ENCODE measurements at places on chromosomes 3 and 15. TPM values are rescaled to one million over a fixed set of nuclear protein-coding genes. Genes with fewer than 3 reads are reported as not detected.

GRCh38 chr15:40182358-40183029, 21.6 kb downstream of the BUB1B start:
- peaks cover 17% of the 10 kb centered on the region for H3K4me1 ChIP-seq
- no peak overlapping the region for H3K4me3 ChIP-seq
- H3K36me3 ChIP-seq: no peaks in the 10 kb centered on the region
- no peak for DNase-seq
- H3K27me3 ChIP-seq: no peaks in the 10 kb centered on the region

DNA sequence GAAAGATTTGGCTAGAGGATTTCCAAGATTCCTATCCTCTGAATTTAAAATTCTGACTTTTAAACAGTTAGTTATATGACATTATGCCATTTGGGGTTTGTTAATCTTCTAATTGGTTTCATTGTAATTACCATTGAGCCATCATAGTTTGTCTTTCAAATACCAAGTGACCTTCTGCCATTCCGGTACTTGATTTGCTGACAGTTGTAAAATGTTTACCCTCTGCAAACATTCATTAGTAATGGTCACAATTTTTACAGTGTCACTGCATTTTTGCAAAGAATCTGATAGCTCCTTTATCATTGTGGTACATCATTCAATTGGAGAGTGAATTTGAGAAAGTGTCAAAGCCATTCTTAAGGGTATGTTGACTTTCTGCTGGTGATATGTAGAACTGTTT, 645.0 kb upstream of the TBL1XR1 start:
- no peaks in the 10 kb centered on the region for H3K36me3 ChIP-seq
- no peak overlapping the region for H3K4me3 ChIP-seq
- no peaks in the 10 kb centered on the region for H3K27me3 ChIP-seq
- H3K27ac ChIP-seq: no peak overlapping the region

DNA sequence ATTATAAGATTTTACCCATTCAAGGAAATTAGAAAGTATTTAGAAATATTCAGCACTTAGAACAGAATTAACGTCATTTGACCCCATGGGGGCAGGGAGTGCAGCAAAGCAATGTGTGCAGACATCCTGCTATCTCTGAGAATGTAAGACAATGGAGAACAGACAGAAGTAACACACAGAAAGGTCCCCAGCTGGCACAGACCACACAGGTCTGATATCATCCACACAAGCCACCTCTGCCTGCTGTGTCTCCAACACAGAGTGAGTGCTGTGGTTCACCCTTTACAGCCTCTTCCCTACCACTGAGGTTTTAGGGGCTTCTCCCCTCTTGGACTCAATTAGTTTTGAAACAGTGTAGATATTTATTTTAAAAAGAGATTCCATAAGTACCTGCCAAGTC, 16.1 kb downstream of the TXNRD3 start:
- H3K36me3 ChIP-seq: no peaks in the 10 kb centered on the region
- no peaks in the 10 kb centered on the region for H3K27me3 ChIP-seq
- H3K27ac ChIP-seq: no peak overlapping the region

- no peaks in the 10 kb centered on the region for H3K36me3 ChIP-seq
- no peaks in the 10 kb centered on the region for H3K27me3 ChIP-seq
- no peak for DNase-seq
- no peaks in the 10 kb centered on the region for H3K4me1 ChIP-seq
Measured at GRCh38 chr3:72299321-72299802, 514.4 kb upstream of the PROK2 start.

- no peak overlapping the region for H3K4me3 ChIP-seq
- no peak overlapping the region for H3K27ac ChIP-seq
- H3K36me3 ChIP-seq: no peaks in the 10 kb centered on the region
Measured at GRCh38 chr15:72967397-72967796, 84.9 kb upstream of the NEO1 start.

- H3K27ac ChIP-seq: no peak overlapping the region
- no peaks in the 10 kb centered on the region for H3K27me3 ChIP-seq
- DNase-seq: no peak
- peaks cover 47% of the 10 kb centered on the region for H3K36me3 ChIP-seq
Measured at GRCh38 chr3:52396011-52396906, 48.6 kb downstream of the SEMA3G start.

GRCh38 chr3:120022729-120023128, 71.5 kb downstream of the GSK3B start:
- no peak overlapping the region for H3K4me3 ChIP-seq
- H3K4me1 ChIP-seq: peaks cover 10% of the 10 kb centered on the region
- no peaks in the 10 kb centered on the region for H3K36me3 ChIP-seq
- no peaks in the 10 kb centered on the region for H3K27me3 ChIP-seq
- no peak for DNase-seq
- no peak overlapping the region for H3K27ac ChIP-seq

DNA sequence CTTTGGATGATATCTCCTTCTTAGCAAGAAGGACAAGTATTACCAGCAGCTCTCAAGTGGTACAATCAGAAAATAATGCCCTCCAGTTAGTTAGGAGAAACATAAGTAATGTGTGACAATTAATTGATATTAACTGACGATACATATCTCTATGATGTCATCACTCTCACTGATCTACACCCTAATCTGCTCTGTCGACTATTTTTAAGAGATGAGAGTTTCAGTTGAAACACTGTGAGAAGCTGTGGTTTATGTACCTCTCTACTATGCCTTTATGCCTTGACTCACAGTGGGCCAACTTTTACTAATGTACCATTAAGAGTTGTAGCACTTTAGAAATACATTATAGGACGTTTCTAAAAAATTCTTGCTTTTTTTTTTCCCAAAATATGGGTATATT, 8.6 kb downstream of the CEP152 start:
- no peak for DNase-seq
- no peaks in the 10 kb centered on the region for H3K27me3 ChIP-seq
- no peak overlapping the region for H3K27ac ChIP-seq
- no peak overlapping the region for H3K4me3 ChIP-seq
- no peaks in the 10 kb centered on the region for H3K4me1 ChIP-seq

- peaks cover 22% of the 10 kb centered on the region for H3K4me1 ChIP-seq
- no peak overlapping the region for H3K27ac ChIP-seq
- H3K27me3 ChIP-seq: peaks cover 19% of the 10 kb centered on the region
- H3K4me3 ChIP-seq: no peak overlapping the region
- peak; percentile 80 for DNase-seq
Measured at GRCh38 chr15:42059661-42060476, 34.5 kb downstream of the PLA2G4D start.

DNA sequence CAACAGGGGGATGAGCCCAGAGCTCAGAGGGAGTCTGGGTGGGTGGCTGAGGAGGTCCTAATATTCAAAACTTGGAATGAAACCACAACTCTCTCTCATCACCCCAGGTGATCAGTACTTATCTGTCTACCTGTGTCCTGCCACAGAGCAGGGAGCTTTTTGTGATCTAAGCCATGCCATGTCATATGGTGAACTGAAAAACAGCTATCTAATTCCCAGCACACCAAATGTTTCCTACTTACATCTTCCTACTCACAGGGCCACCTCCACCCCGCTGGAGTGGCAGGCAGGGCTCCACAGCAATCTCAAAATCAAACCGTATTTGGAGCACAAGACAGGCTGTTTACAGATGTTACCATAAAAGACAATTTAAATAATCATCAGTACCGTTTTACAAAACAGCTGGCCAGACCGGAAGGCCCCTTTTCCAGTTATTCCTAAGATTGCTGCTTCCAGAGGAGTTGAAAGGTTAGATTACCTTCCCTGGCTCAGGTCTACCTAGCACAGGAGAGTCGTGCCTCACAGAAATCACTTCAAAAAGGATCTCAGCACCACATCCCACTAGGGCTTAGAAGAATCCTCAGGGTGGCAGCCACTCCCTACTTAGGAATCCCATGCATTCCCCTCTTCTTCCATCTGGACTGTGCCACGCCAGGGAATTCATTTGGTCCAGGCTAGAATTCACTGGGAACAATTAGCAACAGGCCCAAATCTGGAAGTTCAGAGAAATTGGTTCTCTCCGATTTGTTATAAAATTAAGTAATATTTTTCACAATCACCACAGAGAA, 226.6 kb upstream of the IL12A start:
- no peak overlapping the region for H3K4me3 ChIP-seq
- H3K27ac ChIP-seq: no peak overlapping the region
- H3K36me3 ChIP-seq: no peaks in the 10 kb centered on the region
- H3K27me3 ChIP-seq: peaks cover 37% of the 10 kb centered on the region
- DNase-seq: no peak

DNA sequence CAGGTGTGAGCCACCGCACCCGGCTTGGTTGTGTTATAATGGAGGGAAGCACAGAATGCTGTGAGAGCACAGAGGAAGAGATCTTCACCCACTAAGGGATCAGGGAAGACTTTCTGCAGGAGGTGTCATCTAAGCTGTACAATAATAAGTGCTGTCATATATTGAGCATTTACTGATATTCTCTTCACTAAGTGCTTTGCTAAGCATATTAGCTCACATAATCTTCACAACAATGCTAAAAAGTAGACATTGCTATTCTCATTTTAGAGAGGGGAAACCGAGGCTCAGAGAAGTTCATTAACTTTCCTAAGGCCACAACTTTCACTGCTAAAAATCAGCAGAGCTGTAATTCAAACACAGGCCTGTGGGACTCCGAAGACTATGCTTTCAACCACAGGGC, 115.3 kb downstream of the CORO2B start:
- H3K36me3 ChIP-seq: no peaks in the 10 kb centered on the region
- no peak for DNase-seq
- no peak overlapping the region for H3K4me3 ChIP-seq
- no peak overlapping the region for H3K27ac ChIP-seq

DNA sequence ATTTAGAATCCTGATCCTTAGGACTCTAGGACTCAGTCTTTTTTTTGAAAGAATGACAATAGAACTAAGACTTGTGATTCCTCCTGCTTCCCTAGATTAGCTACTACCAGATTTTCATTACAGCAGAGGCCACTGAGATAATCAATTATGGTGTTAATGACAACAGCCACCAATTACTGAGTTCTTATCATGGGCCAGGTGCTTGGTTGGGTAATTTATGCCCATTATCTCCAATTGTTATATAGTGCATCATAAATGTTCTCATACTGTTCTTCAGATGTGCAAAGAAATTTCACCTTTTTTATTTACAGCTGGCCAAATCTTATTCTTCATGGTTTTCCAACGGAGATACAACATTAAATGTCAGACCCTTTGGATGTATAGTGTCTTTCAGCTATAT, 162.9 kb upstream of the CMC1 start:
- no peaks in the 10 kb centered on the region for H3K36me3 ChIP-seq
- no peak overlapping the region for H3K27ac ChIP-seq
- H3K4me1 ChIP-seq: no peaks in the 10 kb centered on the region
- H3K27me3 ChIP-seq: no peaks in the 10 kb centered on the region
- no peak for DNase-seq

GRCh38 chr15:66004618-66005262, 135.4 kb downstream of the RAB11A start:
- H3K4me3 ChIP-seq: no peak overlapping the region
- H3K27me3 ChIP-seq: no peaks in the 10 kb centered on the region
- peak; percentile 11 for DNase-seq
- no peak overlapping the region for H3K27ac ChIP-seq
- no peaks in the 10 kb centered on the region for H3K4me1 ChIP-seq

- no peak for DNase-seq
- H3K4me3 ChIP-seq: no peak overlapping the region
- peaks cover 43% of the 10 kb centered on the region for H3K36me3 ChIP-seq
- no peaks in the 10 kb centered on the region for H3K27me3 ChIP-seq
- no peak overlapping the region for H3K27ac ChIP-seq
Measured at GRCh38 chr3:152349392-152349791, 80.7 kb downstream of the MBNL1 start.

GRCh38 chr3:37993820-37994638, 3.4 kb downstream of the VILL start:
- H3K36me3 ChIP-seq: peaks cover 17% of the 10 kb centered on the region
- DNase-seq: peak; percentile 41
- H3K4me3 ChIP-seq: peak overlapping the region; percentile 69
- H3K27ac ChIP-seq: peak overlapping the region; percentile 69

DNA sequence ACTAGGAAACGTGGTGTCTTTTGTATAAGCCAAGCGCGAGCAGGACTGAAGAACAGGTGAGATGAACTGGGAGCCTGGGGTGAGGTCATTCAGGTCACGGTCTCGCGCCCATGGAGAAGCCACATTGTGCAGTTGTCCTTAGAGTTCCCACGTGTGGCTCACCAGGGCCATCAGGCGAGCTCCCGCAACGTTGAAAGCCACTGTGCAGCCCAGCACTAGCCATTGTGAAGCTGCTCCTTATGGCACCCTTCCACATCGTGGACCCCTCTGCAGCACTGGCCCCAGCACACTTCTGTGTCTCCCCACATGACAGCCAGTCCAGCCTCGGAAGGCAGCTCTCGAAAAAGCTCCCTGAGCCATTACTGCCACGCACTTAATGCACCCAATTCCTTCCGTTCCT, 7.6 kb upstream of the APBA2 start:
- no peaks in the 10 kb centered on the region for H3K36me3 ChIP-seq
- H3K4me1 ChIP-seq: peaks cover 19% of the 10 kb centered on the region
- DNase-seq: no peak

Gene CRYGS
- 2.3 TPM for total RNA-seq

Gene HAUS2
- total RNA-seq: 23.0 TPM

Gene TBL1XR1
- 63.2 TPM for total RNA-seq

Gene GPR171
- total RNA-seq: 16.7 TPM

Gene TBC1D5
- 34.1 TPM for total RNA-seq

Gene ZKSCAN7
- 0.49 TPM for total RNA-seq

Gene LARP6
- not detected for total RNA-seq

Gene ROPN1B
- total RNA-seq: not detected

Gene PYGO1
- total RNA-seq: not detected

Gene FBXW12
- not detected for total RNA-seq

Gene CYP11A1
- not detected for total RNA-seq

Gene CRYBG3
- 2.4 TPM for total RNA-seq

Gene MGLL
- 0.38 TPM for total RNA-seq
